ENCODE measurements at places on chromosomes 12 and 14. TPM values are rescaled to one million over a fixed set of nuclear protein-coding genes. Genes with fewer than 3 reads are reported as not detected.

The PPP4R4 gene
- total RNA-seq: under 0.01 TPM

The SLC6A15 gene
- 45.9 TPM for total RNA-seq

The GALNT9 gene
- 0.13 TPM for total RNA-seq

The DCAF4 gene
- total RNA-seq: 12.7 TPM

The RAD52 gene
- 9.1 TPM for total RNA-seq

The AJUBA gene
- 94.0 TPM for total RNA-seq

The NTF3 gene
- 1.4 TPM for total RNA-seq
